Prostate gland (tissue), 2 donors: ENCODE measurements at places on chromosomes 2 and 18. TPM values are rescaled to one million over a fixed set of nuclear protein-coding genes. Genes with fewer than 3 reads are reported as not detected.

Gene RAB27B
- total RNA-seq: 60.2 TPM

DNA sequence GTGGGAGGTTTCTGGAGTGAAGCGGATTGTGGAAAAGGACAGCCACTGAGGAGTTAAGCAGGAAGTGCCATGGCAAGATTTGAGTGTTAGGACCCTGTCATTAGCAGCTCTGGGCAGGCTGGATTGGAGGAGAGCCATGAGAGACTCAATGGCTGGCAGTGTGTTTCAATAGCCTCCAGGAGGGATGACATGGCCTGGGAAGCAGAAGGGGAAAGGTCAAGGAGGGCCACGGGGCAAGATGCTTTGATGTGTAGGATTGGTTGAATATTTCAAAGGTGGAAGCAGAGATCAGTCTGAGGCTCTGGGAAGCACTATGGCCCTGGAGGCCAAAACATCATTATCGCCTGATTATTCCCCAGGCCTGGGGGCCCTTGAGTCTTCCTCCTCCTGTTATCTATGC, 229.0 kb upstream of the HS6ST1 start:
- no peak for DNase-seq

Gene CHN1
- 7.8 TPM for total RNA-seq

DNA sequence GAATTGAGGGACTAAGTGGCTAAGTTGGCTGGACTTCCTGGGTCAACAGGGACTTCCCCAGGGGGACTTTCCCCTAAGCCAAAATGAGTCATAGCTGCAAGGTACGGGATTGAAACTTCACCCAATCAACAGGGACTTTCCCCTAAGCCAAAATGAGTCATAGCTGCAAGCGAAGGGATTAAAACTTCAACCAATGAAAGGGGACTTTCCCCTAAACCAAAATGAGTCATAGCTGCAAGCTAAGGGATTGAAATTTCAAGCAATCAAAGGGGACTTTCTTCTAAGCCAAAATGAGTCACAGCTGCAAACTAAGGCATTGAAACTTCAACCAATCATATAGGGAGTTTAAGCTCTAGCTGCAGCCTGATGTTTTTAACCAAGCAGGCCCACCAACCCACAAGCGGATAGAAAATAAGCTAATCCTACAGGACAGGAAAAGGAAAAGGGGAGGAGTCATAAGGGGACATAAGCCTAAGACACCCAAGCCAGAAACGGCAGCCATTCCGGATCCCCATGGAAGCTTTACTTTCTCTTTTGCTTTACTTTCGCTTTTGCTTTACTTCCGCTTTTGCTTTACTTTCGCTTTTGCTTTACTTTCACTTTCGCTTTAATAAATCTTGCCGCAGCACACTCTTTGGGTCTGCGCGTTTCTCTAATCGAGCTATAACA, 1375.4 kb upstream of the CELF4 start:
- DNase-seq: no peak

Gene MSH6
- 51.6 TPM for total RNA-seq

DNA sequence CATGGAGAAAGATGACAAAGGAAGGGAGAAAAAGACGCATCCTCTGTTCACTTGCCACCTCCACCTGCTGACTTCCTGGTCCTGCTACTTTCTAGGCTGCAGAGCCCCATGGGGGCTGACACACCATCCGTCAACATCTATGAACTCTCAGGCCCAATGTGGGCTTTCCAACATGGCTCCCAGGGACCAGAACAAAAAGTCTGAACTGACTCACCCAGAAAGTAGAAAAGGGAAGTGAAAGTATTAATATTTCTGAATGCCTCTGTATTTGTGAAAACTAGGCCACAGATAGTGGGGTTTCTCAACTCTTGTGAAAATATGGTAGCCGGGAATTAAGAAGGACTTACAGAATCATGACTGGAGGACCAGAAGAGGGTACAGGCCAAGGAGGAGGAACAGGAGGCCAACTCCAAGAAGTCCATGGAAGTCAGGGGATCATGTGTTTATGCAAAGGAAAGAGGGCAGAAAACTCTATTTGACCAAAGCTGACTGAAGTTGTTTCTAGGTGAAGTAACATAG, 123.1 kb upstream of the CAB39 start:
- DNase-seq: no peak

DNA sequence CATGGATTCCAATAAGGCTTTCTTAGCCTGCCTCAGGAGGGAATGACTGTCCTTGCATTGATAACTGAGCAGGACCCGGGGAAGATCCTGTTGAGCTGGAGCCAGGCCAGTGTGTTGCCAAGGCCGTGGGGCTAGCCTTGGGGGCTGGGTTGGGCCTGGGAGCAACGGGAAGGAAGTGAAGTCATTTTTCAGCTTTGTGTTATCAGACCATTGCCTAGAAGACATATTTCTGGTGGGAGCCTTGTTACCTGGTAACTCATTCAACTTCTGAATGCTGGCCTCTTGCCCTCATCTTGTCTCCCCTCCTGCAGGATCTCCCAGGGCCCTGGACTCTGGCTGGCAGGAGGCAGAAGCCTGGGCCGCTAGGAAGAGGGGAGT, 92.7 kb upstream of the MGAT5 start:
- DNase-seq: no peak

DNA sequence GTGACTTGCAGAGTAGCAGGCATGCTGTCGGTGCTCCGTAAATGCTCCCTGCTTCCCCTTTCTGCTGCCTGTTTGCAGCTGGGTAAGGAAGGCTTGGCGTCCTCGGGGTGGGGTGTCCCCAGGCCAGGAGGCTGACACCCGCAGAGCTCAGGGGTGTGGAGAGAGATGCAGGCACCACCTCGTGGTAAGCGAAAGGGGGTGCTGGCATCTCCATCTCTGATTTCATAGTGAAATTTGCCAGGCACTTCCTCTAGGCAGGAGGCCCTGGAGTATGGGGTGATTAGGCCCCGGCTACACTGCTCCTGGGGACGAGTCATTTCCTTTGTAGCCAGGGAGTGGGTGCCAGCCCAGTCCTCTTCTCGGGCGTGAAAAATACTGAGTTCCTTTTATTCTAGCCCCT, 160.4 kb downstream of the KLHL29 start:
- no peak for DNase-seq

DNA sequence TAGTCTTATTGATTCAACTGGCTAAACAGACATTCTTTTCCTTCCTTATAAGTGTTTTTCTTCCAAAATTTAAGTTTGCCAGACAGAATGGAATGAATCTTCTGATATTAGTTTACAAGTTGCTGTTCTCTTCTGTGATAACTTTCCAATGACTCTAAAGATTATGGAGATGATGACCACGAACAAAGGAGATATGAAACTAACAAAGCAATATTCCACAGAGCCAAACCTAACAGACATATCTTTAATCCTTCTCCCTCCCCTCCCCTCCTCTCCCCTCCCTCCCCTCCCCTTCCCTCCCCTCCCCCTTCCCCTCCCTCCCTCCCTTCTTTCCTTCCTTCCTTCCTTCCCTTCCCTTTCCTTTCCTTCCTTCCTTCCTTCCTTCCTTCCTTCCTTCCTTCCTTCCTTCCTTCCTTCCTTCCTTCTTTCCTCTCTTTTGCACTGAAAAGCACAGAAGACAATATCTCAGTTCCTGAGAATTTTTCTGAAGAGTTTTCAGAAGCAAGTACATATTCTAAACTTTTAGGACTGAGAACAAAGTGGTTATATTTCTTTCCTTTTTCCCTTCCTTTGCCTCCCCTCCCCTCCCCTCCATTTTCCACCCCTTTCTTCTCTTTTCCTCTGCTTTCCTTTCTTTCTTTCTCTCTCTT, 89.9 kb downstream of the KCNH7 start:
- no peak for DNase-seq

DNA sequence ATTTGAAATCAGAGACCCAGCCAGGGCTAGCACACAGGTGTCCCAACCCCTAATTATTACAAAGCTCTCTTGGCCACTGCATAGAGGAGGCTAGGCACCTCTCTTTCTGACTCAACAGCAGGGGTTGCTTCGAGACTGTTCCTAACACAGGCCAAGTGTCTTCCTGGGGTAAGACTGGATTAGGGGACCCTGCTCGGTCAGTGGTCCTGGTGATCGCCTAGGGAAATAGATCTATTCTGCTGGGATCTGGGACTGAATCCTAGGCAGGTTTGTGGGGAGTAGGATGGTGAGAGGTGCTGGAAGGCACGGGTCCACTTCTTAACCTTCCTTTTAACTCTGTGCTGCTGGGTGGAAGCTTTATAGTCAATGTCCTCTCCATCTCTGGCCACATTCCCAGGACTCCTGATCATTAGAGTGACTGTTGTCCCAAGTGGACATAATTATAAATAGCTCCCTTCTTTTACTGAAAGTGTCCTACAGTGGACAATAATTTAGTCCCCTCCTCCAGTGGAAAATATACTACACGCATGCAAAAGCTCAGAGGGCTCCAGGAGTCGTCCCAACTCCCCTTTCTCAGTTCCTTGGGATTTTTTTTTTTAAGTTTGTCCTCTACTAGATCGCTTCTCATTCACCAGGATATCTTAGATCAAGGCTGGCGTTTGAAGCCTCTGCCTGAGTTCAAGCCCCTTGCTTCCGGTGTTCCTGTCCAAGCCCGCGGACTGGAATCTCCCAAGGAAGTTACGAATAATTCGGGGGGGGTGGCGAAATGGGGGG, 1.3 kb upstream of the TRIB2 start:
- no peak for DNase-seq

DNA sequence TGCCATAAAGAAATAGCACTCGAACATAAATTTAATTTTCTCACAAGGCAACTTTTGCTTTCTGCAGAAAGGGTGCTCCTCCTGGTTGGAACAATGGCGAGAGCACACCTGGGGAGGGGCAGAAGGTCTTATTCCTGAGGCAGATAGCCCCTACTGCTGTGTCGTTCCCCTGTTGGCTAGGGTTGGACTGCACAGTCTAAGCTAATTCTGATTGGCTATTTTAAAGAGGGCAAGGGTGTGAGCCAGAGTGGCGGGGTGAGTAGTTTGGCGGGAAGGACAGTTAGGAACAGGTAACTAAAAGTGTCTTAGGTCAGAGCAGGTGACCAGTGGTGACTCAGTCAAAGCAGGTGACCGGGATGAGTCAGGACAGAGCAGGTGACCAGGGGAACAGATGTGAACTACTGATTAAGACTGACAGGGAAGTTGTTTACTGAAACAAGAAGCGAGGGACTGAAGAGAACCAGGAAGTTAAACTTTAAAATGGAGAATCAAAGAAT, 49.7 kb upstream of the AGAP1 start:
- no peak for DNase-seq

DNA sequence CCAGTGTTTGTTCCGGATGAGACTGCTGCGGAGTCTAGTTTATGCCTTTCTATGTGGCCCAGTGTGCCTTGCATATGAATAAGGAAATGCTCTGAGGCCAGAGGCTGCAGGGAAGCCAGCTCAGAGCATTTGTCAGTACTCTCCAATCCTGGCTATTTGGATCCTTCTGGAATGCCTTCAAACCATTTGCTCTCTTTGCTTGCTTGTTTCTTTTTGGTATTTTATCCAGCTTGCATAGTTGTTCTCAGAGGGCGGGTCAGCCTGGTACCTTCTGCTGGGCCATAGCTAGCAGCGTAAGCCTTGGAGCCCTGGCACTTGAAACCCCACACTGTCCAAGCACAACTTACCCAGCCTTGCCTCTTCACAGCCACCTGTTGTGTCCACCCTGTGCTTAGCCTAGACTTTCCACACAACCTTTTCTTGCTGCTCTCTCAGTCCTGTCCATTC, 20.5 kb downstream of the CENPO start:
- DNase-seq: no peak

Gene BMP10
- not detected for total RNA-seq

- peak; percentile 8 for DNase-seq
Observed at GRCh38 chr2:16014041-16014787, 73.9 kb downstream of the MYCN start.

- DNase-seq: no peak
Observed at GRCh38 chr2:3285901-3286645, 91.5 kb downstream of the EIPR1 start.

Gene SERPINB4
- total RNA-seq: 1.1 TPM

Gene EN1
- total RNA-seq: 0.09 TPM

Gene SOCS6
- 31.4 TPM for total RNA-seq

DNA sequence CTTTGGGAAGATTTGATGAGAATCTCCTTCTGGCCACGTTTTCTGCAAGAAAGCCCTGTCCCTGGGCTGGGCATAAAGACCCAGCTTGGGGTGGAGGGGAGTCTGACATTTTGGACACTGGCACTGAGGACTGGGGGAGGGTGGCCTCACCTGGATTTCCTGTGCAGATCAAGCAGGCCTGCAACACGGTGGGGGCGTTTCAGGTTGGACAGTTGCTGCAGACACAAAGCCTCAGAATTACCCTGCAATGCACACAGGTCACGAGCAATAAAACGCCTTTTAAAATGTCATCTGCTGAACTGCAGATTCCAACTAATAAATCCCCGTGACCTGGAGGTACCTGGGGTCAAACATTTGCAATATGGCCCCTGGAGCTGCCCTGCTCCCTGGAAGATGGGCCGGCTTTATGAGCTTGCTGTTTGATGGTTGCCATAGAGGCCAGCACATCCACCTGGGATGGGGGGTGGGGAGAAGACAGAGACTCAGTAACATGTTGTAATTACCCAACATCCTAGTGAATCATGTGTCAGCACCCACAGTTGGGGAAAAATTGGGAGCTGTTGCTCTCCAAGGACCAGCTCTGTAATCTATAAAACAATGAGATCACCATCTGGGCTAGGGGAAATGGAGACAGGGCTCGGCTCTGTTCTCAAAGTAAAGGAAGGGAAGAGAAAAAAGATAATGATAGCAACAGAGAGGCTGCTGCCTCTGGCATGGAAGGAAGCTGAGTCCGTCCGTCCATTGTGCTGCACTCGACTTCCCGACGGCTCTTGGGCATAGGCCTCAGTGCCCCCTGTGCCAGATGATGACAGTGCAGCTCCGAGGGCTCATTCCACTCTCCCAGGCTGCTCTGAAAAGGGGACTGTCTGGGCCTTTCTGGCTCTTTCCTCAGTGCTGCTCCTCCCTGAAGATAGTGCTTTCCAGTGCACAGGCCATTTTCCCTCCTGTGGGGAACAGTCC, 340.3 kb downstream of the CYRIA start:
- no peak for DNase-seq

GRCh38 chr2:129229830-129230441, 749.5 kb upstream of the RAB6C start:
- no peak for DNase-seq

DNA sequence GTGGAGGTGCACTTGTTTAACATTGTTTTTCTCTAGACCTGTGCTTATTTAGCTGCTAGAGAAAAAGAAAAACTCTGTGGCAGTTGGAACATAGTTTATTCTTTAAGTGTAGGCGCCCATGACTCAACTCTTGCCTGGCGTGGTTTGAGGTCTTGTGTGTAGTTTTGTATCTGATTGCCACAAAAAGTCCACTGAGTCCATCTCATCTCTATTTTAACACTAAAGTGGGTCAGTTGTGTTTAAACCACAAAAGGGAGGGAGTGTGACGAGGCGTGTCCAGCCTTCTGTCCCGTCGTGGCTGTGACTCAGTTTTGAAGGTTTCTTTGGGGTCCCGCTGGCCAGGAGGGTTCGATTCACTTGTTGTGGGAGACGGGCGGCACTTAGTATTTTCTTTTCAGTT, 15.3 kb upstream of the UGT1A9 start:
- no peak for DNase-seq

- DNase-seq: peak; percentile 38
Observed at GRCh38 chr18:13530879-13531387, 195.4 kb downstream of the FAM210A start.

GRCh38 chr2:102112692-102113665, 29.6 kb upstream of the IL1R1 start:
- no peak for DNase-seq

Gene PIAS2
- total RNA-seq: 16.3 TPM

Gene MARCHF4
- not detected for total RNA-seq
